ENCODE measurements at places on chromosomes 11 and 22. TPM values are rescaled to one million over a fixed set of nuclear protein-coding genes. Genes with fewer than 3 reads are reported as not detected.

DNA sequence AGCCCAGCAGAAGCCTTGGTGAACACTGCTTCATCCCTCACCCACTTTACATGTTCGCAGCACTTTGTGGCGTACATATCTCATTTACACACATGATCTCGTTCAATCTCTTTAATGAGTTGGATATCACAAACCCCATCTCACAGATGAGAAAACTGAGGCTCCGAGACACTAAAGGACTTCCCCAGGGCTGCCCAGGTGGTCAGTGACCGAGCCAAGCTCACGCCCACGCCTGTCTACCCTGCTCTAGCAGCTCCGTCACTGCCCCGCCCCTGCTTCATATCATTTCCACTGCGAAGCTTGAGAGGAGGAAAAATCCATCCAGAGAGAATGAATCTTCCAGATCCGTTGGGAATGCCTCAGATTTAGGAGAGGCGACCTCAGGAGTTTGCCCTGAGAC, 11.8 kb upstream of the DSCAML1 start:
- no peak for DNase-seq

- DNase-seq = no peak
These were observed 152.1 kb downstream of the SOX6 start for GRCh38 chr11:16204261-16204660.

DNA sequence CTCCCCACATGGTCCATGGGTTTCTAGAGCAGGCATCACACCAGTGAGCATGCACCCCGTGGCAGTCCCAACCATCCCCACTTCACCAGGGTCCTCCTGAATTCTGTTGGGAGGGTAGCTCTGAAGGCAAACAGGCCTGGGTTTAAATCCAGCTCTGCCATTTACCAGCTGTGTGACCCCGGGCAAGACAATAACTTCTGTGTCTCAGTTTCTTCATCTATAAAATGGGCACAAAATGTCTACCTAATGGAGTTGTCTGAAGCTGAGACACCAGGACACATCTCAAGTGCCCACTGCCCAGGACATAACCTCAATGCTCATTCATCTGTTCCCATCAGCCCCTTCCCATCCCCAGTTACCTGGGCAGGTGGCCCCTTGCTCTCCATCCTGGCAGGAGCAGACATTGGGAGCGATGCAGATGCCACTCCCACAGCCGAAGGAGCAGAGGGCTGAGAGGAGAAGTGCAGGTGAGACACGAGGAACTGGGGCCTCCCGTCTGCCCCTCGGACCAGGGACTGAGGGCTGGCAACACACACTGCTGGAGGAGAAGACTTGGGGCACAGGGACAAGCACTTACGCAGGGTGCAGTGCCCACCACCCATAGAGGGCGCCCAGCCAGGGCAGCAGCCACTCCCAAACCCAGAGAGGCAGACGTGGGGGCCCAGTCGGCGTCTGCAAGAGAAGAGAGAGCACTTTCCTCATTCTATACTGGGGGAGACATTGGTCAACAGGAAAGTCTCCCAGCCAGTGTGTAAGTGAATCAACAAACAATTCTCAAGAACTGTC, 4.0 kb downstream of the VWCE start:
- no peak for DNase-seq

DNA sequence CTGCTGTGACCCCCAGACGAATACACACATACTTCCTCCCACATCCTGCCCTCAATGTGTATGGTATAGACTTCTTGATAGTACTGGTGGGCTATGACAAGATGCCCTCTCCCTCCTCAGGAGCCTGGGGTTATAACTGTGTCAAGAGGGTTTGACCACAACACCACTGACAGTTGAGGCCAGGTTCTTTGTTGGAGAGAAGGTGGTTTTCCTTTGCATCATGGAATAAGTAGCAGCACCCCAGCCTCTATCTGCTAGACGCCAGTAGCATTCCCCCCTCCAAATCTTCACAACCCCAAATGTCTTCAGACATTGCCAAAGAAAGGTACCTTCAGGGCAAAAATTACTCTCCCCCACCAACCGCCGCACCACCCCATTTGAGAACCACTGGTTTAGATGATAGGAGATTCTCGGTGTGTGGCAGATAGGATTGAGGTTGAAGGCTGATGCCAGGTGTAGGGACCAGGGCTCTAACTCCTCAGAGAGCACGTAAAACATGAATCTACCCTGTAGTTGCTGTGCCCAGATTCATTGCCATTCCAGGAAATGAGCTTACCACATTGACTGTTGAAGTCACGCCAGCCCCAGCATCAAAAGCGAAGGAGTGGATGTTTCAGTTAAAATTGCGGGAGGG, 5.5 kb upstream of the MYO18B start:
- no peak for DNase-seq

DNA sequence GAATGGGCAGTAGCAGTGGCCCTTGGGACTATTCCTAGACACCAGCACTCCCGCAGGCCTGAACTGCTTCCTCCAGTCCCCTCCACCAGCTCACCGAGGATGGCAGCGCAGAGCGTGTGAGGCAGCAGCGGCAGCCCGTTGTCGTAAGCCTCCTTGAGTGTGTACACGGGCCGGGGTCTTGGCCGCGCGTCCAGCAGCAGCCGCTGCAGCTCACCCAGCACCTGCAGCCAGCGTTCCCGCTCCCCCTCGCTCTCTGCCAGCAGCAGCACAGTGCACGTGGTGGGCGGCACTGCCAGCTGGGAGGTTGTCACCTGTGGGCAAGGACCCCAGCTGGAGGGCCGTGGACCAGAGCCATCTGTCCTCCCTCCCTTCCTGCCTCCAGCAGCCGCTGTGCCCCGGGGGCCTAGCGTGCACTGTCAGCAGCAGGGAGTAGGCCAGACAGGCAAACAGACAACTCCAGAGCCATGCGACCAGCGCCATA, 13.0 kb downstream of the CDC42BPG start:
- DNase-seq = peak; percentile 63

- no peak for DNase-seq
These were observed 727.3 kb downstream of the LRRC4C start for GRCh38 chr11:40732132-40732531.

DNA sequence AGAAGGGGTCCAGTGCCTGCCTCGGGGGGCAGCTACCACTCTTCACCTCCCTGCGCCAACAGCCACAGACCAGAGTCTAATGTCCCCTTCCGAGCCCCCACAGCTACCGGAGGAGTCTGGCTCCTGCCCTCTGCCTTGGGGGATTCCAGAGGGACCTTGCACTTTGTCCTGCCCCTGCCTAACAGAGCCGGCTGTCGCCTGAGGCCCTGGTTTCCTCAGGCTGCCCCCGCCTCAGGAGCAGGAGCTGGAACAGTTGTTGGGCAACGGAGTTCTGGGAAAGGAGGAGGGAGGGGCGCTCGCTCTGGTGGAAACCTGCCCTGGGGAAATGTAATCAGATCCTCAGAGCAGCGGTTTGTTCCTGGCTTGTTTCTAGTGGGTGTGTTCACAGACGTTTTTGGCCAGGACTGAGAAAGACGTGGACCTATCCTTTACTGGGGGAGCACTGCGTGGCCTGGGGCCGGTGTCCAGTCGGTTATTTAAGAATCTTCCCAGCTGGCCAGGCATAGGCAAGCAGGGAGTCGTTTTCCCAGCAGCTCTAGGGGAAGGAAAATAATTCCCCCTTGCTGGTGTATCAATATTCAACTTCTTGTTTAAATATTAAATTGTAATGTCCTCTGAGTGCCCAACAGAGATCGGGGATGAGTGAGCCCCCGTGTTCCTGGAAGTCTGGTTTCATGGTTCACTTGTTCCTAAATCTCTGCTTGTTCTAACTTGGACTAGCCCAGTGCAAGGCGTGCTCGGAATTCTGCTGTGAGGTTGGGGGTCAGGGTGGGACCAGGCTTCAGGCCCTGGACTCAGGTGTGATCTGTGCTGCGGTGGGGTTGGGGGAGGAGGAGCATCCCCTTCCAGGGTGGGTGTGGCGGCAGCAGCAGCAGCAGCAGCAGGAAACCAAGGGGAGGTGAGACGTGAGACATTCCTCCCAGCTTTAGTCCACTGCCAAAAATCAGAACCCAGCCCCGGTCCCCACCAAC, 32.1 kb downstream of the A4GALT start:
- peak; percentile 85 for DNase-seq

GRCh38 chr11:70528046-70528793, 129.9 kb downstream of the CTTN start:
- DNase-seq = peak; percentile 56

GRCh38 chr11:22337596-22338485, at the start of gene SLC17A6:
TSS of gene SLC17A6 (plus strand) at chr11:22338381. CDS start at chr11:22338534, 153 bp downstream.
- DNase-seq = no peak

DNA sequence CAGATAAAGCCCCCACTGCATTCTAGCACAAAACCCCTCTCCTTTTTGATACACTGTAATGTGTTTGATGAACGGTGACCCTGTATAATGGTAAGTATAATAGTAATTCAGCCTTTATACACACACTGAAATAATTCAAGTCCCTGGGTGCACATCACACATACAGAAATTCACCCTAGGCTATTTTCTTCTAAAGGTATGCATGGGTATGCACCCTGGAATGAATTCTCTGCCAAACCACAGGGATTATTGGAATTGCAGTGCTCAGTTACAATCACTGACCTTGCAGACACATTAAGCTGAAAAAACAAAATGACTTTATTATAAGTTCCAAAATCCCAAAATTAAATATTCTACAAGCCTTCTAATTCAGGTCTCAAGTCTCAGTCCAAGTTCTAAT, 245.9 kb upstream of the FAT3 start:
- no peak for DNase-seq

NXPE4 gene
- not detected for total RNA-seq

KRTAP5-1 gene
- not detected for total RNA-seq

RTN4RL2 gene
- 3.2 TPM for total RNA-seq

LRRN4CL gene
- total RNA-seq = 2.0 TPM

STK33 gene
- total RNA-seq = 9.4 TPM

HSPB2 gene
- 9.2 TPM for total RNA-seq

SAA4 gene
- not detected for total RNA-seq

MAPK8IP2 gene
- total RNA-seq = 2.6 TPM

Measured in upper lobe of right lung (tissue), 1 donor.